ENCODE measurements at places on chromosomes 3 and 15.
A peak's percentile ranks its signal among the peaks of the same experiment; 100 is the strongest.

DNA sequence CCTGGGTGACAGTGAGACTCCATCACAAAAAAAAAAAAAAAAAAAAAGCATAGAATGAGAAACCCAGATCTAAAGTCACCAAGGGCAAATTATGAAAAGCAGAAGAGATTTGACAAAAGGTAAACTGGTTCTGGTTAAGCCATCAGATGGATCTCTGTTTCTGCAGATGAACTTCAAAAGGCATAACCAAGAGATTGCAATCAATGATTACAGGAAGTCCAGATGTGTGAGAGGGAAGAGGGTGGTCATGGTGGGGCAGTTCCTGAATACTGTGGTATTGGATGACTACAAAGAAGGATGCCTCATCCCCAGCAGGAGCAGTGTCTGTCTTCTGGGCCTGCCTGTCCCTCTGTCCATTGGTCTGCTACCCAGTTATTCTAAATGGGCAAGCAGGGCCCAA, 3.8 kb downstream of the P4HTM start:
- DNase-seq: no peak

DNA sequence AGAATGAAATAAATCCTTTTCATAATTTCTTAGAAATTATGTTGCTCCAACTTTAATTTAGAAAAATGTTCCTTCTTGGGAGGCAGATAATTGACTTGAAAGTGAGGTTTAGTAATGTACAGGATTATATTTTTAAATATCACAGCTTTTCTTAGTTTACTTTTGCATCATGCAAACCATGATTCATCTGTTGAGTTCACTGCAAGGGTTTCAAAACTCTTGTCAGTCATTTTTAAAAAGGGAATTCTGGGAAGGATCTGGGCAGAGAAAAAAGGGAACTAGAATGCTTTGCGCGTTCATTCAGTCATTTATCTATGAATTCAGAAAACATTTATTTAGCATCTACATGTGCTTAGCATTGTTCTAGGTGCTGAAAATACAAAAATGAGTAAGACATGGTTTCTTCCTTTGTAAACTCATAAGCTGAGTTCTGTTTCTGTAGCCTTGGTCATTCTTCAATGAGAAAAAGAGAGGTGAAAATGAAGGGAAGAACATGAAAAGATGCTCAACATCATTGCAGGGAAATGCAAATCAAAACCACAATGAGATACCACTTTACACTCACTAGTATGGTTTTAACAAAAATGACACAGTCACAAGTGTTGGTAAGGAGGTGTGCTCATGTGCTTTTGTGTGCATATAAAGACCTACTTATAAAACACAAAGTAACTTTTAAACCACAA, 209.1 kb downstream of the NR1D2 start:
- no peak for DNase-seq

GRCh38 chr3:159322322-159322939, 520.6 kb downstream of the MFSD1 start:
- peak; percentile 18 for DNase-seq

DNA sequence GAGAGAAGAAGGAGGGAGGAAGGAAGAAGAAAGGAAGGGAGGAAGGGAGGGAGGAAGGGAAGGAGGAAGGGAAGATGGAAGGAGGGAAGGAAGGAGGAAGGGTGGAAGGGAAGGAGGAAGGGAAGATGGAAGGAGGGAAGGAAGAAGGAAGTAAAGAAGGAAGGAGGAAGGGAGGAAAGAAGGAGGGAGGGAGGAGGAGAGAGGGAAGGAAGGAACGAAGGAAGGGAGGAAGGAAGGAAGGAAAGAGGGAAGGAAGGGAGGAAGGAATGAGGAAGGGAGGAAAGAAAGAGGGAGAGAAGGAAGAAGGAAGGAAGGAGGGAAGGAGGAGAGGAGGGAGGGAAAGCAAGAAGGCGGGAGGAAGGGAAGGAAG, 31.8 kb upstream of the ALDH1L1 start:
- DNase-seq: no peak

DNA sequence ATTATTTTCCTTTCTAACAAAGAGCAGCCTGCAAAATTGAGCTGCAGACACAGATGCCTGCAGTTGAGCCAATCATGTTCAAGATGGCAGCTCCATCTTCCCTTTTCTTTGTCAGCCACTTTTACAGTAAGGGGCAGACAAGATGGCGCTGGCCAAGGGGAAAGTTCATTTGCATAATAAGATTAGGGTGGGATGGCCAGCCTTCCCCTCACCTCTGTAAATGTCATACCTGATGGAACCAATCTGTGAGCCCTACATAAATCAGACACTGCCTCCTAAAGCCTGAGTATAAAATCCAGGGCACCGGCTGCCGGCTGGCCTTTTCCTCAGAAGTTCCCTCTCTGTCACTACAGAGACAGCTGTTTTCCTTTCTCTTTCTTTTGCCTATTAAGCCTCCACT, 15.8 kb downstream of the PATL2 start:
- no peak for DNase-seq

GRCh38 chr3:131847966-131848510, 186.8 kb downstream of the CPNE4 start:
- DNase-seq: no peak

GRCh38 chr15:71708741-71709140, 101.6 kb upstream of the NR2E3 start:
- DNase-seq: no peak

DNA sequence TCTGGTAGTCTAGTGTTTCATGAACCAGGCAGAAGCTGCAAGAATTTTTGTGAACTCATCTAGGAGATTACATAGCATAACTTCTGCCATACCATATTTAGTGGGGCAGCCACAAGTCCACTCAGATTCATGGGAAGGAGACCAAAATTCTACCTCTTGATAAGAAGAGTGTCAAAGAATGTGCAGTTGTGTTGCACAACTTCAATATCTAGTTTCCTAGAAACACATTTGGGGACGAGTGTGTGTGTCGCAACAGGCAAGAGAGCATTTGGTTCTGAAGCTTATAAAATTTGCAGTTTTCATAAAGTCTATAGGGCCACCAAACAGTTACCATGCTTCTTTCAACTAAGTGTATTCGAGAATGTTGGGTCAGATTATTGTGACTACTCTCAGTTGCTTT, 115.3 kb downstream of the KCNH8 start:
- no peak for DNase-seq

DNA sequence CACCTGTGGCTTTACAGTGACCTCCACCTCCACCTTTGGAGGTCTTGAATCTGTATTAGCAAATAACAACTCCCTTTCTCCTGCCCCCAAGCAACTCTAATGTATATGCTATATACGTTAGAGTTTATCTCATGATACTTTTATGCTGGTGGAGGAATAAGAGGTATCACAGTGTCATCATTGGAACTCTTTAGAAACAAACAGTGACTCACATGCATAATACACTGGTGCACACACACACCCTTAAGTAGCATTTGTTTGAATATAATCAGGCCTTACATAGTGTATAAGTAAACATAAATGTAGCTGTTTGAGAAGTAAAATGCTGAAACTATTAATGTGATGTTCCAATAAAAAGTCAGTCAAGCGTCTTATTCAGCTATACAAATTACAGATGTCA, 280.2 kb upstream of the C2CD4B start:
- DNase-seq: no peak

DNA sequence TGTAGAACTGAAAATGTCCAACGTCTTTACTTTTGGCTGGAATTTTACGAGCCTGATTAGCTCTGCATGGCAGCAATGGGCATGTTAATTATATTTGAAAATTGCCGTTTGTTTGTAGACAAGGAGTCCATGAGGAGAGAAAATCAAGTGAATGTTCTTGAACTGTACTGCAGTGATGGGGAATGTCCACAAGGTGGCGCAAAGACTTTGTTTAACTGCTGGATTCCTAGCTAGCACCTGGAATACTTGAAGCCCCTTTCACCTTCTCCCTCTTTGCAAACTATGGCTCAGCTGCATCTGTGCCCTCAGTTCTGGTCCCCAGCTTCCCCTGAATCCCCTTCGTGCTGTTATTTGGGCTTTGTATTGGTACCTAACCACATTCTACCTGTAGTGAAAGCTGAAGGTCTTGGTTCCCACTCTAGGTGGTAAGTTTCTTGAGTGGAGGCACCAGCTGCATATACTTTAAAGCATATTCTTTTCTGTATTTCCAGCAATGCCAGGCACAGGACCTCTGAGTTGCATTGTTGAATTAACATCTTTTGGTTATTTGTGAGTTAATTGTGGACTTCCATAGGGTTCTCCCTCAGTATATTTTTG, 25.3 kb downstream of the EXOG start:
- peak; percentile 63 for DNase-seq

- DNase-seq: no peak
These were observed 620.8 kb upstream of the MDFIC2 start for GRCh38 chr3:70933105-70933810.

- DNase-seq: no peak
These were observed 1304.5 kb upstream of the GBE1 start for GRCh38 chr3:83065851-83066460.

- DNase-seq: no peak
These were observed 35.8 kb upstream of the PLOD2 start for GRCh38 chr3:146196789-146197188.

DNA sequence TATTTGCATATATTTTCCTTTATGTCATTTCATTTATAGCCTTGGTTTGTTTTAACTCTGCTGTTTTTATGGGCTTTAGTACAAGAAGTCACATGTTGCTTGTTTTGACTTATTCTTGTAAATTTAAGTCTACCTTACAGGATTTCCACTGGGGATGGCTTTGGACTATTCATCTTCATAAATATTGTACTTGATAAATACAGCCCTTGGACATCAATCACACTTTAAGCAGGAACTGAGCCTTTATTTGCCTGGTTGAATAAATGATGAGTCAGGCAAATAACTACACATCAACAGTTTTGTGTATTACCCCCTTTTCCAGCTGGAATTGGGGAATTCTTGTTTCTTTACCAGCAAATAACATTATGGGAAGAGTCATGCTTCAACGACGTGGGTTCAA, 286.0 kb downstream of the CNTN3 start:
- DNase-seq: no peak

- no peak for DNase-seq
These were observed 176.6 kb downstream of the IL20RB start for GRCh38 chr3:137134431-137134830.

GRCh38 chr3:131427226-131427625, 45.7 kb downstream of the NUDT16 start:
- DNase-seq: no peak

DNA sequence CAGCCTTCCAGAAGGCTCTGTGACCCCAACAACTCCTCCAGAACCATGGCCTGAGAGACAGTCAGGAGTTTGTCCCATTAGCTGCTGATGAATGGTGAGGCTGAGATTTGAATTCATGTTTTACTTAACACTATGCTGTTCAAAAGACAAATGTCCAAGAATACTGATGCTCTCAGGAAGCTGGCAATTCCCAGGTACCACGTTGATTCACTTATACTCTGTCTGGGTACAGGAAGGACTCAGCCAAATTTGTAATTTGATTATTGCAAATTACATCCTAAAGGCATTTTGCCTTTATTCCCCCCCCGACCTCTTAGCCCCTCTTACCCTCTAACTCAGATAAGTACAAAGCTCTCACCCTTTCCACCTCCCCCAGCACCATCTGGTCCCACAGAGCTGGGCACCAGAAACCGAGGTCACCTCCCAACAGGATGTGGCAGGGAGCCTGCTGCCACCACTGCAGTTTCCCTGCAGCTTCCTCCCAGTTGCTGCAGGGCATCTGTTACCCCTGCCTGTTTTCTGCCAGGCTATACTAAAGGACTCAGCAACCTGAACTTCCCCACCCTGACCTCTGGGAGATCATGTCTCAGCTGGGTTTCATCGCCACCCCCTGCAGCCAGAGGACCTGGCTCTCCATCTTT, 33.6 kb downstream of the EAF1 start:
- no peak for DNase-seq

- no peak for DNase-seq
These were observed 405.6 kb downstream of the NTRK3 start for GRCh38 chr15:87850916-87851315.

DNA sequence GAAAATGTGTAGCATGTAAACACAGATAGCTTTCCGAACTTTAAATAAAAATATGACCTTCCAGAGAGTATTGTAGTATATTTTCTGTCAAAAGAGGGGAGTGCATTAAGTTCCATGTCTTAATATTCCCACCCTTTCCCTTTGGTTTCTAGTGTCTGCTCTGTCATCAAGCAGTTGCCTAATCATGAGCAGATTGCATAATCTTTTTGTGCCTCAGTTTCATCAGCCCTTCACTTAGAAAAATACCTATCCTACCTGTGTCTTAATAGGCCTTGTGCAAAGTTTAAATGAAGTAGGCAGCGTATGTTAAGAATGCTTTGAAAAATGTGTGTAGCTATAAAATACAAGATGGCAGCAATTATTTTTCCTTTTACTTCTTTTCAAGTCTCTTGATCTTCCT, 52.8 kb downstream of the CALML4 start:
- no peak for DNase-seq

- no peak for DNase-seq
These were observed 450.4 kb downstream of the MFSD1 start for GRCh38 chr3:159252274-159252673.

DNA sequence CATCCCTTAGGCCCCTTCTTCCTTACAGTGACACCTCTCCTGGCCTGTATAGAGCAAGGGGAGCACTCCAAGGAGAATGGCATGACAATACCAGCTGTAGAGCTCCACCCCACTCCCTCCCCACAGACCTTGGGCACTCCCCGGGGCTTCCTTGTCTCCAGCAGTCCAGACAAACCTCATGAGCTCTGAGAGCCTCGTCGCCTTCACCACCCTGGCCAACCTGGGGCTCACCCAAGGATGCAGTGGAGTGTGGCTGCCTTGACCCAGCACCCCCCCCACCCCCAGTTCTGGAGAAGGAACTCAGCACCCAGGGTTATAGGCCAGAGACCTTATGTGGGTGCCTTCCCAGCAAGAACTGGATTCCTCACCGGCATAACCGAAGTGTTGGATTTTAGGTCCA, 7.4 kb upstream of the SLCO2A1 start:
- no peak for DNase-seq

All from activated CD4-positive, alpha-beta T cell treated with anti-CD3 and anti-CD28 coated beads, Interleukin-2, amount 50 U/mL, for 48 hours (primary cell).